ENCODE measurements at places on chromosomes 5 and 9.

GRCh38 chr5:119435436-119436132 lies 16.7 kb upstream of the HSD17B4 start:
- no peaks in the 10 kb centered on the region for H3K27me3 ChIP-seq
- no peak overlapping the region for H3K27ac ChIP-seq
- DNase-seq = peak; percentile 25
- no peaks in the 10 kb centered on the region for H3K36me3 ChIP-seq
- peaks cover 7% of the 10 kb centered on the region for H3K4me1 ChIP-seq

DNA sequence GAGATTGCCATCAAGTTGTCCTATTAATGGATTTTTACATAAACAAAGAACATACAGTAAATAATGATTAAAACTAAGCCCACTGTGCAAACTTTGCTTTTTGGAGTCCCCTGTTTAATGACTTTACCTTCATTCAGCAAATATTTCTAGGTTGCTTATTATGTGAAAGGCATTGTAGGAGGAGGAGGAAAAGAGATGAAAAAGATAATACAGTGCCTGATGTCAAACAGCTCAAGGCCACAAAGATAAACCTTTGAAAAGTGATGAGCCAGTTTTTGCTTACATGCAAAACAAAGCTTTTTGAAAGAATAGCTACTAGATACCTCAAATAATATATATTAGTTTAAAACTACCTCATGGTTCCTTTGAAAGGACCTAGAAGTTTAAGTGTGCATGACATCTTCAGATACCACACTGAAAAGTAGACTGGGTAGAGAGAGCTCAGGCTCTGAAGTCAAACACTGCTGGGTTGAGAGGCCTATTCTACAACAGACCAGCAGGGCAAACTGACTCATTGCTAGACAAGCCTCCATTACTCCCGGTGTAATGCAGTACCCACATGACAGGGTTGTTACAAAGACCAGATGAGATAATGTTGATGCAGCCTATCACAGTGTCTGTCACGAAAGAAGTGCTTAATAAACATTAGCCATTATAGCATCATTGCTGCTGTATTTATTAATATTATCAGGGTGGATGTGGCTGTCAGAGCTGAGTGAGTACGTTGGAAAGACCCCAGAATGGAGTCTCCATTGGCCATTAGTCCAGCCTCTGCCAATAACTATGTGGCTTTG lies 11.8 kb downstream of the DEPDC1B start:
- no peaks in the 10 kb centered on the region for H3K27me3 ChIP-seq
- H3K36me3 ChIP-seq = peaks cover 34% of the 10 kb centered on the region
- no peak overlapping the region for H3K27ac ChIP-seq
- DNase-seq = no peak

- peaks cover 50% of the 10 kb centered on the region for H3K36me3 ChIP-seq
- DNase-seq = no peak
- H3K4me1 ChIP-seq = no peaks in the 10 kb centered on the region
- H3K4me3 ChIP-seq = no peak overlapping the region
- no peaks in the 10 kb centered on the region for H3K27me3 ChIP-seq
These were observed 20.9 kb downstream of the ZBED3 start for GRCh38 chr5:77066184-77066583.

- no peak for DNase-seq
- H3K4me3 ChIP-seq = no peak overlapping the region
- peaks cover 2% of the 10 kb centered on the region for H3K4me1 ChIP-seq
- peaks cover 6% of the 10 kb centered on the region for H3K27me3 ChIP-seq
- no peaks in the 10 kb centered on the region for H3K36me3 ChIP-seq
These were observed 45.2 kb downstream of the ADRA1B start for GRCh38 chr5:159961176-159962160.

DNA sequence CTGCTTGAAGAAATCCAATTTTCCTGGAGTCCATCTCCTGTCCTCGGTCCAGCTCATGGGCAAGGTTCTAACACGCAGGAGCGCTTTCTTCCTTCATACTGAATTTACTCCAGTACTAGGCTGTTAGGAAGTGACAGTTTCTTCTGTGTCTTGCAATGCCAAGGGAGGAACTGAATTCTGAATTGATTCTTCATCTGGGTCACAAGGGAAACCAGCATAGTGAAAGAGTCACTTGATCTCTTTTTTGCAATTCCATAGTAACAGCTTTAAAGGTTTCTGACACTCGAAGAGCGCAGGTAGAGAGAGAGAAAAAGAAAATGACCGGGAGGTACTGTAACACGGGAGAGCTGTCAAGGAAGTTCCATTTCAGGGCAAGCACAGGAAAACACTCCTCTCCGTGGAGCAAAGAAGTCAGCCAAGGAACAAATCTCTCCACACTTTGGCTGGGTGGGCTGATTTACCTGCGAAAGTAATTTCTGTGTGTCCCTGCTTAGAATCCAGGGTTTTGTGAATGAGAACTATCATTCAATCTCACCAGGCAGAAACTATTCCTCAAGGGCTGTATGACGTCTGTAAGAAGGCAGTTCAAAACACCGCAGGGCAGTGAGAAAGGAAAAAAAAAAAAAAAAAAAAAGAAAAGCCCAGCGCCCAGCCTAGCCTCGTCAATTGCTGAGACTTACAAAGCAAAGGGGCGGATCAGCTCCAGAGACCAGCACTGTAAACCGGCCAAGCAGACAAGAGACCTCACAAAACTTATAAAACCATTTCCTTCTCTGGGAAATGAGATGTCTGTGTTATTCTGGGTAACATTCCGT lies 617.8 kb downstream of the PDE4D start:
- H3K36me3 ChIP-seq = no peaks in the 10 kb centered on the region
- H3K4me1 ChIP-seq = peaks cover 40% of the 10 kb centered on the region
- H3K27me3 ChIP-seq = no peaks in the 10 kb centered on the region
- no peak for DNase-seq
- peak overlapping the region; percentile 96 for H3K27ac ChIP-seq
- H3K4me3 ChIP-seq = peak overlapping the region; percentile 67

DNA sequence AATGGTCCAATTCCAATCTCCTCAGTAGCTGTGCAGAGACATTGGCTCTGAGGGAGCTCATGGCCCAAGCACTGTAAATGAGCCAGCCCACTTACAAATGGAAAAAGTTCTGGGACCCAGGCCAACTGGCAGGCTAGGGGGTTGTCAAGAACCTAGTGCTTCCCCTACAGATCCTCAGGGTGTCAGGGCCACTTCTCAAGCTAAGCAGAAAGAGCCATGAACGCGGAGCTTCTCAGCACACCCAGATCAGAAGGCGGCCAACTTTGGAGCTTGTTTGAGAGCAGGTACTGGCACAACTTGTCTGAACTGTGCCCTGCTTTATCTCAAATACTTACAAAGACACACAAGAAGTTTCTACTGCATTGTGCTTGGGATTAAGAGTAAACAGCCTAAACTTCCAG lies 17.5 kb downstream of the TLE1 start:
- H3K27ac ChIP-seq = peak overlapping the region; percentile 30
- peaks cover 30% of the 10 kb centered on the region for H3K4me1 ChIP-seq
- no peak for DNase-seq
- no peaks in the 10 kb centered on the region for H3K27me3 ChIP-seq
- peaks cover 46% of the 10 kb centered on the region for H3K36me3 ChIP-seq

- DNase-seq = no peak
- H3K4me3 ChIP-seq = no peak overlapping the region
- no peak overlapping the region for H3K27ac ChIP-seq
- H3K36me3 ChIP-seq = peaks cover 34% of the 10 kb centered on the region
- no peaks in the 10 kb centered on the region for H3K27me3 ChIP-seq
These were observed 46.3 kb upstream of the TBC1D9B start for GRCh38 chr5:179953987-179954386.

- no peak for DNase-seq
- H3K27me3 ChIP-seq = no peaks in the 10 kb centered on the region
- H3K27ac ChIP-seq = no peak overlapping the region
- no peaks in the 10 kb centered on the region for H3K4me1 ChIP-seq
- peaks cover 13% of the 10 kb centered on the region for H3K36me3 ChIP-seq
- H3K4me3 ChIP-seq = no peak overlapping the region
These were observed 207.9 kb downstream of the CNTLN start for GRCh38 chr9:17342696-17343095.

DNA sequence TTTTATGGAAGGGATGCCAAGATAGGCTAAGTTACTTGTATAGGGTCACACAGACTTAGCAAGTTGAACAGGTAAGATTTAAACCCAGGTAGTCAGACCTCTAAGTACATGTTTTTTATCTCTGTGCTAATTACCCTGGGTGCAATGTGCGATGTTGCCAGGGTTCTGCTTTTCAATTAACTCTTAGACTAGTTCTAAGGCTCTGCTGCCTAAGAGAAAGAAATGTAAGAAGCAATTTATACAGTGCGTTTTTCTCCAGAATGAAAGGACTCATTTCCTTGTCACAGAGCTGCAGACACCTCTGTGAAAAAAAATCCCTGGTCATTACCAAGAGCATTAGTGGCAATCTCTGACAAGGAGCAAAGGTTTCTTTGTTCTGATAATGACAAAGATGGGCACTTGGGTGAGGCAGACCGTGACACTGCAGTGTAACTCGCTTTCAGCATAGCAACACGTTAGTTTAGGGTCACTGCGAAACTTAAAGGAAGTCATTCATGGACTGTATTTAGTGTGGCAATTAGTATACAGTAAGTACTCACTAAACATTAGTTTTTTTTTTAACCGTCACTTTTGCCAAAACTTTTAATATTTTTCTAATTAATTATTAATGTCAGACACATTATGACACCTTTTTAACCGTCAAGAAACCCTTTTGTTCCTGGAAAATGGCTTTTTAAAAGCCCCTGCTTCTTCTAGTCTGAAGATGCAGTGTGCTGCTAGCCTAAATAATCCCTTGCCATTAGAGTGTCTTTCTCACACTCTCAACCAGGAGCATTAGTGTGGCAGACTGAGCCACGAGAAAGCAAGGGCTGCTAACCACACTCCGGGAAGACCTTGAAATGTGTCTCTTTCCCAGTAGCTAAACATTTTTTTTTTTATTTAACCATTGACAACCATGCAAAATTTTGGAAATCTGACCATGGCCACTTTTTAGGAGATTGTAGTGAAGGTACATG lies 520.0 kb upstream of the C9orf72 start:
- H3K4me3 ChIP-seq = no peak overlapping the region
- no peak for DNase-seq
- H3K27me3 ChIP-seq = no peaks in the 10 kb centered on the region
- H3K4me1 ChIP-seq = no peaks in the 10 kb centered on the region
- H3K27ac ChIP-seq = no peak overlapping the region

DNA sequence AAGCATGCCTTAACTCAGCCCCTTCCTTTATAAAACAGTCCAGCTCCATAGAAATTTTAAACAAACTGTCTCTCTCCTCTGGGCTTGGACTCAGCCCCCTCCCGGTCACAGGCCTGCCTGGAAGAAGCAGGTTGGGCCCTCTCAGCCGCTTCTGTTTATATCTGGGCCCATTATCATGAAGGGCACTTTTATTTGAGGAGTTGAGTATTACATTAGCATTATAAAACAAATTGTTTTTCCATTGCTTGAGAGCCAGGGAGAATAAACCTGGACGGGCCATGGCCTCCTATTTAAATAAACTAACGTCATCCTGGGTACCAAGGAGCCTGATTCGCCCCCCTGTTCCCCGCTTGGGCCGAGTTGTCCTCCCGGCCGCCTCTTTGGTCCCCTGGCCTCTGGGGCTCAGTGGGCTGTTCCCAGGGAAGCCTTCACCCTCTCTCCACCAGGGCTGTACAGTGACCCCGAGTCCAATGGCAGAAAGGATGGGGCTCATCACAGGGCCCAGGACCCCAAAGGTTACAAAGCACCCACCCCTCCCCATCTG lies 13.2 kb downstream of the IRX2 start:
- H3K27ac ChIP-seq = no peak overlapping the region
- H3K4me1 ChIP-seq = peaks cover 15% of the 10 kb centered on the region
- peaks cover 3% of the 10 kb centered on the region for H3K36me3 ChIP-seq
- H3K27me3 ChIP-seq = peaks cover 85% of the 10 kb centered on the region

- peaks cover 35% of the 10 kb centered on the region for H3K27me3 ChIP-seq
- no peak for DNase-seq
- H3K4me1 ChIP-seq = peaks cover 3% of the 10 kb centered on the region
- H3K4me3 ChIP-seq = no peak overlapping the region
These were observed 261.5 kb downstream of the NSG2 start for GRCh38 chr5:174307031-174307408.

DNA sequence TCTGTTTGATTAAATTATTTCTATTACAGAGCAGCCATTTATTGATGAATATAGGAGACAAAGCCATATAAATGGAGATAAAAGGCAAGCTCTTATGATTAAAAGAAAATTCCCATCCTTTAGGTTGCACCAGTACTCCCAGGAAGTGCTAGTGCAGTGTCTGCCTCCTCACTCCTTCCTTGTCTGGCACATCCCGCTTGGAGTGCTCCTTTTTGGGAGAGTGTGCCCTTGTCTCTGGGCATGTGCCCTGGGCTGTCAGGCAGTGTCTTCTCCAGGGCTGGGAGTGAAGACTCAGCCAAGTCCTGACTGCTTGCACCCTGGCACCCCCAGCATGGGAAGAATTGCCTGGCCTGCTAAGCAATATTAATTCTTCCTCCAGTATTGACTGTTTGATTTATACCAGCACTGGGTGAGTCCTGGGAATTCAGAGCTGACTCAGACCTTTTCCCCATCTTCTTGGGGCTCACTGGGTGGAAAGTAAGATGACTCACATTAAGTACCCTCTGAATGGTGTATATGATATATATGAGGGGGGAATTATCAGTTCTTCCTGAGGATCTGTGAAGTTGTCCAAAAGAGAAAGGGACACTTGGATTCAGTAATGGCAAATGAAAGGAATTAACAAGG lies 62.1 kb downstream of the ZSWIM6 start:
- H3K36me3 ChIP-seq = peaks cover 16% of the 10 kb centered on the region
- H3K27ac ChIP-seq = no peak overlapping the region
- no peak overlapping the region for H3K4me3 ChIP-seq
- DNase-seq = no peak

- H3K4me3 ChIP-seq = no peak overlapping the region
- H3K4me1 ChIP-seq = no peaks in the 10 kb centered on the region
- DNase-seq = no peak
- H3K27ac ChIP-seq = no peak overlapping the region
- H3K36me3 ChIP-seq = no peaks in the 10 kb centered on the region
These were observed 626.8 kb downstream of the SEMA5A start for GRCh38 chr5:8919096-8919495.

GRCh38 chr5:147481874-147482705 lies 27.8 kb downstream of the DPYSL3 start:
- no peaks in the 10 kb centered on the region for H3K27me3 ChIP-seq
- H3K4me3 ChIP-seq = no peak overlapping the region
- peaks cover 2% of the 10 kb centered on the region for H3K36me3 ChIP-seq
- no peak for DNase-seq
- peak overlapping the region; percentile 89 for H3K27ac ChIP-seq

- H3K36me3 ChIP-seq = peaks cover 30% of the 10 kb centered on the region
- H3K4me3 ChIP-seq = no peak overlapping the region
- no peaks in the 10 kb centered on the region for H3K4me1 ChIP-seq
- no peaks in the 10 kb centered on the region for H3K27me3 ChIP-seq
- no peak overlapping the region for H3K27ac ChIP-seq
These were observed 81.2 kb downstream of the OTULIN start for GRCh38 chr5:14745753-14746152.

- peaks cover 85% of the 10 kb centered on the region for H3K27me3 ChIP-seq
- no peak for DNase-seq
- no peaks in the 10 kb centered on the region for H3K36me3 ChIP-seq
- H3K4me1 ChIP-seq = no peaks in the 10 kb centered on the region
- no peak overlapping the region for H3K27ac ChIP-seq
These were observed 206.9 kb downstream of the MELK start for GRCh38 chr9:36779582-36779981.
